CD4-positive, alpha-beta T cell treated with Interleukin-6 at 100 ng/mL for 8 hours (primary cell): ENCODE measurements at places on chromosomes 2 and 18.

GRCh38 chr2:133265432-133265949, 302.8 kb downstream of the NCKAP5 start:
- DNase-seq, result no peak

- DNase-seq, result no peak
Measured at GRCh38 chr2:25570161-25570845, 103.1 kb downstream of the DTNB start.

- no peak for DNase-seq
Measured at GRCh38 chr2:95158891-95159619, 593 bp downstream of the ZNF514 start.

DNA sequence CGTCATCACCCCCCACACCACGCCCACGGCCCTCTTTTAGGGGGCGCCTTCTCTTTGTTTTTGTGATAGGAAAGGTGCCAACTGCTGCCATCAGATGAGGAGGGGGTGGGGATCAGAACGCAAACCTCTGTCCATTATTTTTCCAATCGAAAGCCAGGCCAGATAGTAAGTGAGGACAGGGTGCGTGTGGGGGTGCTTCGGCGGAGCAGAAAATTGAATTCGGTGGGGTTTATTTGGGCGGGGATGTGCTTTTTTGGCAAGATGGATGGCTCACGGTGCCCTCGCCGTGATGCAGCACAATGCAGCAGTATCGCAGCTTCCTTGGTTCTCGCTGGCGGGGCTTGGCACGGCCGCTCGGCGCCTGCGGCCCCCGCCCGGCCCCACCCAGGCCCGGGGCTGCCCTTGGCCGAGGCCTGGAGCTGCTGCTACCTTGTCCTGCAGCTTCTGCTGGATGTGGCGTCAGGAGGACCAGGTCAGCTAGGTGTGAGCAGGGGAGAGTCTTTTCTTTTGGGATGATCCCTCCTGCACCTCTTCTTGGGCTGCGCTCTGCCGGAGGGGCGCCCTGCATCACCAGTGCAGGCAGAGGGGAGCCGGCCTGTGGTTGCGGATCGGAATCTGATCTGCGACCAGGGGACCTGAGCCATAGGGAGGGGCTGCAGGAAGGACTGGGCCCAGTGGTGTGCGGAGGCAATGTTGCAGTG, 1.3 kb downstream of the SPTBN1 start:
- no peak for DNase-seq

DNA sequence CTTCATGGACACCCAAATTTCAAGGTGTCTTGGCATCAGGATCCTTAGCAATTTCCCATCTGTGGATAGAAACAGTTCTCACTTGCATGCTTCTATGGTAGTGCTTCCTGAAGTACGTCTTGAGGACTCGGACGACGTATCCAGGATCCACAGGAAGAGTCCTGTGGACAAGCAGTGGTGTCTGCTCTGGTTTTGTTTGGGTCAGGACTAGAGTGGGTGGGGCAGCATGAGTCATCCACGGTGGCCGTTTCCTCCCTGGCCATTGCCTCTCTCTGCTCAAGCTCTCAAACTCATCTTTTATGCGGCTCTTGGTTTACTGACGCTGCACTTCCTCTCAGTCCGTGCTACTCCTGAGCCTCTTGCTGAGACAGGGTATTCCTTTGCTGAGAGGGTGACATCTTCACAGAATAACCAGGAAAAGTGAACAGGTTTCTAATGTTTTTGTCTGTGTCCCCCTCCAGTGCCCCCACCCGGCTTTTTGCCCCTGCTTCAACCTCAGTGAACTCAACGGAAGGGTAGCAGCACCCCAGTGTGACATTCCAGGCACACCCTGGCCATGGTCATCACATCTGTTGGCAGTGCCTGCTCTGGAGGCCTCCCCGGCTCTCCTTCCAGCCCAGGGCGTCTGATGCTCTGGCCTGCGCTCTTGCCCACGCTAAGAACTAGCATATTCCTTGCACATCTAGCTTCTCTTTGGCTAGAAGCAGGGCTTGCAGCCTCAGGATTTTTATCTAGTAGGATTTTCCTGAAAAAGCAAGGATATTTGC, 62.2 kb downstream of the ARMC9 start:
- DNase-seq, result no peak

DNA sequence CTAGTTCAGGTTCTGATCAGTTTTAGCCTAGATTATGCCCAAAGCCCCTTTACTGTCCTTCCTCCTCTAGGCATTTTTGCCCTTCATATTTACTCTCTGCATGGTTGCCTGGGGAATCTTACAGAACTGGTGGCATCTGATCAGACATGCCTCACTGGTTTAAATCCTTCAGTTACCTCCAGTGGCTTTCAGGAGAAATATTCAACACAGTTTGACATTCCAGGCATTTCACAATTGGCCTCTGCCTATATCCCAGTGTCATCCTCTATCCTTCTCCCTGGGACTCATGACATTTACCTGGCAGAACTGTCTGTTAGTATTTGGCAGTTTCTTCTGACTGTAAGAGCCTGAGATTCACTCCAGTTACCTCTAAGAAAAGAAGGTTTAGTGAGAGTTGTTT, 152.9 kb upstream of the MEIS1 start:
- DNase-seq, result no peak

GRCh38 chr2:85577386-85578242, at the start of gene VAMP8:
TSS of gene VAMP8 (plus strand) at chr2:85577586. CDS start at chr2:85577647, 61 bp downstream.
- peak; percentile 64 for DNase-seq

DNA sequence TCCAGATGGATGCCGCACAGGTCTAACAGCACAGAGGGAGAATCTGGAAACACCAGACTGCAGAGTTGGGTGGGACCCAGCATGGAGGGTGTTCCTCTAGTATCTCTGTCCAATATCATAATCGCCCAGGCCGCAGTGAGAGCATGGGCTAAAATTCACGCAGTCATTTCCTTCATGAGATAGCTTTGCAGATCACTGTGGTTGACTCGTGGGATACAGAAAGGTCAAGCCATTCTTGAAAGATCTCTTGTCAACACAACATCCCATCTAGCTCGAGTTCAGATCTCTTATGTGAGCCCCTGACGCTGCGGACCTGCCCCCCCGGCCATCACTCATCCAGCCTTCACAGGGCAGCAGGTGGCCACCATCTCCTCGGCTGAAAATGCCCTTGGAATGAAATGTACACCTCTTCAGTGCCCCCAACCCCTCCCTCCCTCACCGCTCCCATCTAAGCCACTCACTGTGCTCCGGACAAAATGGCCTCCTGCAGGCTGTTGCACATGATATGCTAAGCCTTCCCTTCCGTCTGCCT, 45.9 kb downstream of the FOSL2 start:
- DNase-seq, result no peak

GRCh38 chr2:209687323-209687969, 84.2 kb upstream of the UNC80 start:
- DNase-seq, result no peak

GRCh38 chr2:106700616-106701015, 185.4 kb downstream of the ST6GAL2 start:
- DNase-seq, result no peak

GRCh38 chr18:39788383-39788782, 2166.7 kb upstream of the PIK3C3 start:
- DNase-seq, result no peak

- DNase-seq, result no peak
Measured at GRCh38 chr2:209526561-209526960, 102.7 kb downstream of the MAP2 start.

DNA sequence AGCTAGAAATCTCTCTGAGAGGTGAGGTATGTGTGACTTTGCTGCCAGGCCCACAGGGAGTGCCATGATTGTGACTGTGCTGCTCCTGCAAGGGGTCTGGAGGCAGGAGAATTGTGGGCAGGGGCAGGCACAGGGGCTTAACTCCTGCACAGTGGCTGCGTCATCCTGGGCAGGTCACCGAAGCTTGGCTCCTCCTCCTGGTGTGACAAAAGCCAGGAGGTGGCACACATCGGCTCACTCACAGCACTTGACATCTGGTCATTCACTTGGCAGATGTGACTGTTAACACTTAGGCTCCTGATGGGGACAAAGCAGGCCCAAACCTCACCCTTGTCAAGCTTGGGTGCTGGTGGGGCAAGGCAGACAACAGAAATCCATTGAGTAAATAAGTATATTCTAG, 36.4 kb upstream of the GLI2 start:
- no peak for DNase-seq

DNA sequence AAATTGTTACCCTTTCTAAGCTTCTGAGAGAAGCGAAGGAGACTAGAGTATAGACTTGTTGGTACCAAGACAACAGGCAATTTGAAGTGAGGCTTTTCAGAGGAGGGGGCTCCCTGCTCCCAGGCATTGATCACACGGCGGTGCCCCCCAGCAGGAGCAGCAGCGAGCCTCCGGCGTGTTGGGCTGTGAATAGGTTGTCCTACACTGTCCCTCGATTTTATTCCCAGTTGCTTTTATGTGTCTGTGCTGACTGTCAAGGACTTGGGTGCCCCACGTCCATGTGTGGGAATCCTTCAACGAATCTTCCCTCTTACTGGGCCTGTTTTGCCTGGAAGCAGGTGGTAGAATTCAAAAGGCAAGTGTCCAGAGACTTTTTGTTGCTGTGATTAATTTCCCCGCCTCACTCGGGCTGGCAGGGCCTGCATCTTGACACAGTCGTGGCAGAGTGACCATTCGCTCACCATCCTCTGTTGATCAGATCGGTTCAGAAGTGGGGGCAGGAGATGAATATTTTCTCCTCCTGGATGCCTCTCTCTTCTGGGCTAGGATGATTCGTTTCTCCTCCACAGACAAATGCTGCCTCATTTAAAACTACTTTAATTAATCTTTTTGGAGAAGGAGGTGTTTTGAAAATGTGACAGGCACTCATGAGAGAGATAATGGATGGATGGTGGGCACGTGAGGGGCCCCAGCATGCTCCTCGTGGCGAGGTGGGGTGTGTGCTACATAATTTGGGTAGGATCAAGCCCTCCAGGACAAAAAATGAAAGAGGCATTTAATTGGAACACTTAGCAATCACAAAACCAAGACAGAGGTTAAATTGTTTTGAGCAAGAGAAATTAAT, 77.6 kb downstream of the SMIM21 start:
- DNase-seq, result no peak

DNA sequence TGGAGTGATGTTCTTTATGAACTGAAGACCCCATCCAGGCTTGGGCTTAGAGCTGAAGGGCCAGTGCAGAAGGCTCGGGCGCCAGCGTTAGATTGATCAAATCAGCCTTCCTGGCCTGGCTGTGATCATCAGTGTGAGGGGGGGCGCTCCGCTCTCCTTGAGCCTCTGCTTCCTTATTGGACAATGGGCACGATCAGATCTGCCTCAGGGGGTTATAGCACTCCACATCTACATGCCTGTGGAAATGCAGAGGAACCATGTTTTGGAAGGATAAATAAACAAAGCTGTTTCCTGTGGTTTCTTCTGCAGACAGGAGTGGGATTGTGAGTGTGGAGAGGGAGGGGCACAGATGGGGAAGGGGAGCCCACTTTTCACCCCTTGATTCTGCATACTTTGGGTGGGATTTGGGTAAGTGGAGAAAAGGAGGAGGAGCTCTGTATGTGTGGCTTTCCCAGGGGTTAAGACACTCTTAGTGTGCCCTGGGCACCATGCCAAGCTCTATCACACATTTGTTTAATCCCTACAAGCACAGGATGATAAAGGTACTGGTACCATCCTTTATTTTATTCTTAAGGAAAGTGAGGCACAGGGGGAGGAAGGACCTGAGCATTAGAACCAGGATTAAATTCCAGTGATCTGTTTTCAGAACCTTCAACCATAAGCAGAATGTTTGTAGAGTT, 150.5 kb downstream of the EN1 start:
- no peak for DNase-seq

- no peak for DNase-seq
Measured at GRCh38 chr2:129923265-129924091, 56.0 kb upstream of the RAB6C start.

DNA sequence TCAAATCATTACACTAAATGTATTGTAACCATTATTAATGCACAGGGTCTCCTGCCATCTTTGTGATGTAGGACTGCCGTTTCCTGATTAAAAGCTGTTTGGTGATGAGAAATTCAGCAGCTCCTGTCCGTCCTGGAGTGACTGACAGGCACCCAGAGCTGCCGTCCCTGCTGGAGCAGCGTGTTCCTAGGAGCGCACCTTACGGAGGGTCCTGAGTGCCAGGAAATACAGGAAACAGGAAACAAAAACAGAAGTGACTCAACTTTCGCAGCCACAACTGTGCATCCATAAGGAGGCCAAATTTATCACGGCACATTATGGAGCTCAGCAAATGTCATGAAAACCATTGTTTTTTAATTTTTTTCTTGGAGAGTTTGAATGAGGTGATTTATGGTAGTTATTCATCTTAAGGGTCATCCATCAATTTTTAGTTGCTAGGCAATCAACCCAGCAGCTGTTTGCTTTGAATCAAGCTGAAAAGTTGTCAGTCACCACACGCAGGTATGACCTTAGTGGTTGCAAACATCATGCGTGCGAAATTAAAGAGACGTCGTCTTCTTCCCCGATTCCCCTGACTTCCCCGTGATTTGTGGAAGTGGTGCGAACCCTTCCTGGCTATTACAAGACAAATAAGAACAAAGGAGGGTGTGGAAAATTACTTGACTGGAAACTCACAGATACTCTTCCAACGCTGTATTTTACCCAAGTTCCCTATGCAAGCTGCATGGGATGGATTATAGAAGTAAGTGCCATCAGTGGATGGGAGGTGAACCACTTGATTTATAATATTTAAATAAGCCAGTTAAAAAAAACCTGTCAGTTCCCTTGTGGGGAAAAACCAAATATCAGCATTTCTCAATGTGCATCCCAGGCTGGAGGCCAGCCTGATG, 19.8 kb downstream of the TSHZ1 start:
- no peak for DNase-seq

GRCh38 chr2:64888591-64889309, 100.4 kb upstream of the SLC1A4 start:
- no peak for DNase-seq

GRCh38 chr2:224031358-224031970, 7.6 kb downstream of the SERPINE2 start:
- DNase-seq, result no peak

- DNase-seq, result no peak
Measured at GRCh38 chr2:23221901-23222300, 163.1 kb upstream of the KLHL29 start.

- no peak for DNase-seq
Measured at GRCh38 chr2:189609853-189610252, 29.3 kb upstream of the SLC40A1 start.

GRCh38 chr2:222622910-222623309, 33.0 kb downstream of the FARSB start:
- no peak for DNase-seq
